ENCODE measurements at places on chromosomes 7 and 10.

DNA sequence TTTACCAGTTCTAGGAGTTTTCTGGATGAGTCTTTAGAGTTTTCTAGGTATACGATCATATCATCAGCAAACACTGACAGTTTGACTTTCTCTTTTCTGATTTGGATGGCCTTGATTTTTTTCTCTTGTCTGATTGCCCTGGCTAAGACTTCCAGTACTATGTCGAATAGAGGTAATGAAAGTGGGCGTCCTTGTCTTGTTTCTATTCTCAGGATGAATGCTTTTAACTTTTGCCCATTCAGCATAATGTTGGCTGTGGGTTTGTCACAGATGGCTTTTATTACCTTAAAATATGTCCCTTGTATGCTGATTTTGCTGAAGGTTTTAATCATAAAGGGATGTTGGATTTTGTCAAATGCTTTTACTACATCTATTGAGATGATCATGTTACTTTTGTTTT lies 223.2 kb upstream of the COBL start:
- no peak for DNase-seq

DNA sequence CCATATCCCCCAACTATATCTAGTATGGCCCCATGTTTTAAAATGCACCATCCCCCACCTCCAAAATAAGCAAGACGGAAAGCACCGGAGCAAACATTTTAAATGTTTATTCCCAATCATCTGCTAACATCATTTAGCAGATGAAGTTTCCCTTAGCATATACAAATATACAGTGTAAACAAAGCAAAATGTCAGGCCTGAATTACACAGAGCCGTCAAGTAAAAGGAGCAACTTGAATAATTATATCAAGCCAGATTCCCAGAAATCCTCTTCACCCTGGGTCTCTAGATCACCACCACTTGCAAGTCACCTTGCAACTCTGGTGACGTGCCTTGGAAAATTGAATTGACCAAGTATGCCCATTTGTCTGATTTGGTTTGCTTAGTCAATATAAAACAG lies 91.6 kb upstream of the COL1A2 start:
- DNase-seq: no peak

- no peak for DNase-seq
Measured at GRCh38 chr7:99848420-99849216, 20.8 kb downstream of the CYP3A43 start.

DNA sequence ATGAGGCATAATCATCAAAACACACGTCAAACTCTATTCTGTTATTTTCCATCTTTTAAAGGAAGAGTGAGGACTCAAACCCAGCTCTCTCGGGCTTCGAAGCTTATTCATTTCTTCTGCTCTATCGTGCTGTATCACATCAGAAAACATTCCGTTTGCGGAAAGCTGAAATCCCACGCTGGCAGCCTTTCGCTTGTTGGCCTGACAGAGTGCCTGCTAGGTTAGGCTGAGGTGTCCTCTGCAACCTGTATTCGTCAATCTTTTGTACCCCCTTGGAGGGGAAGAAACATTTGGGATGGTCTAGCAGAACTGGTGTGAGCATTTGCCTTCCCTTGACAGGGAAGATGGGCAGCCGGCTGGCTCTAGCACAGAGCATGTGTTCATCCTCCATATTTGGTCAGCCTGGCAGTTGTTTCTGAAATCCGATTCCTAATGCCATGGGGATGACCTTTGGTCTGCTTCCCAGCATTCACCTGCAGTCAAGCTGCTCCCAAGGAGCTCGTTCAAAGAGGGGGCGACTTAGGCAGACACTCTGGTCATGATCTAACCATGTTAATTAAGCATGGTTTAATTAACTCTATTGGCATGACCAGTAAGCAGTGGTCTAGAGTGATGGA lies 55.2 kb downstream of the TACC2 start:
- no peak for DNase-seq

DNA sequence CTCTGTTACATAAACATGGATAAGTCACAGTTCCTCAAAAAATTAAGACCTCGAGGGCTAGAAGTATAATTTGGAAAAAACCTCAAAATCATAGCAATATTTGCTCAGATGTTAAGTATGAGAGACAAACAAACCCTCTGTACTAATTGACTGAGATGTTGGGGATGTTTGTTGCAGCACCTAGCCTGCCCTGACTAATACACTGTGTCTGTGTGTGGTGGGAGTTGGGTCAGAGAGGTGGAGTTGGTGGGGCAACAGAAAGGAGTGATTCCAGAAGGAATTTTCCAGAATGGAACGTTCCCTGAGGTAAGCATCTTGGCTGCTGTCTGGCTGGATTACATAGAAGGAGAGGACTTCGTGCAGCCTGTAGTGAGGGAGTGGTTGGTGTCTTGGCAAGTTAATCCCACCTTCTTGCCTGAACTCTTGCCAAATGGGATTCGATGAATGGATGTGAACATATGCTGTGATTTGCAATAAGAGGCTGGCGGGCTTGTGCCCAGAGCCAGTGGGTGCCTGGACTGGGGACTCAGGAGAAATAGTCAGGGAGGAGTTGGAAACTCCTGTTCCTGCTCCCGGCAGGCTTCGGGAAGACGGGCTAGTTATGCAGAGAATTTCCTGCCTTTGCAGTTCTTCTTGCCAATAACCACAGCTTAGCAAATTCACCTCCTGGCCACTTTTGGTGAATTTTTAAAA lies 9.3 kb upstream of the FAM180A start:
- no peak for DNase-seq

DNA sequence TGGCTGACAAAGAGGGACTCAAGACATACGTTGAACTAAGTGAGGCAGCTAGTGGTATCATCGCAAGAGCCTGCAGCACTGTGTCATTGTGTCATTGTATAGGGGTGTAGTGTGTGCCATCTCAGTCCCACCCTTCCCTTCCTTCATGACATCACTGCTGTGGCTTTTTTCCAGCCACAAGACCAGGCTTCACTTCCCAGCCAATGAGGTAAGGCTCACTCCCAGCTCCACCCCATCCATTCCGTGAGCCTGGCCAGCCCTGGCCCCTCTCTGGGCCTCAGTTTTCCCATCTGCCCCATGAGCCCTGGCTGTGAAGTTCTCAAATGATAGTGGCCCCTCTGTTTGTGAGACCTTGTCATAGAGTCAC lies 134.3 kb upstream of the ZMIZ1 start:
- no peak for DNase-seq

DNA sequence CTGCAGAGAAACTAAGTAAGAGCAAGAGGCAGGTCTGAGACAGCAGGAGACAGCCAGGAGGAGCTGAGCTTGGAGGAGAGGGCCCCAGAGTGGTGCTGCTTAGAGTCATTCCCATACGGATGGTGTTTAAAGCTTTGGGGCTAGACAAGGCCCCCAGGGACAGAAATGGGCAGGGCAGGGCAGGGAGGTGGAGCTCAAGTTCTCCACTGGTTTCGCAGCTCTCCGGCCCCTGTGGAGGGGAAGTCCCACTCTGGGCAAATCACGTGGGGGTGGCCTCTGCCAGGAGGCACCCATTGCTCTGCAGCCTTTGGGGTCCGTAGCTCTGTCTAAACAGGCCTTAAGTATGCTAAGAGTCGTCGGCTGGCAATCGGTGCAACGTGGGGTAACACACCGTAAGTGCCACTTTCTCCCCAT lies 1.0 kb upstream of the PTPRE start:
- DNase-seq: no peak

DNA sequence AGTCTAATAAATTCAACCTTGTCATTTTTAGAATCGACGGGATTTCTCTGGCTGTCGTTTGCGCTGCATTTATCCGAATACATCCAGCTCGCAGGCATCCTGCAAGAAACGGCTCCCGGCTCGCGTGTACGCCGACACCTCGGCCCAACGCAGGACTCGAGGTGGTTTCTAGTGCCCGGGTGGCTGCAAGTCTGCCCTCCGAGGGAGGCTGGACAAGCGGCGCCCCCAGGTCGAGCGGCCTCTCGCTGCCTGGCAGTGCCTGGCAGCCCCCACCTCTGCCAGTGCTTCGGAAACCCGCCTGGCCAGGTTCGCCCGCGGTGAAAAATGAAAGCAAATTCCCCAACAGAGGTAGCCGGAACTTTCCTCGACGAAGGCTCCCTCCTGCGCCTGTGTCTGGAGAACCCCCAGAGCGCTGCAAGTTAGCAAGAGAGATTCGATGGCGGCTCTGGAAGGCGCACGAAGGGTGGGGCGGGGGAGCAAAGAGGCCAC lies 5.7 kb upstream of the ZNF503 start:
- DNase-seq: no peak

GRCh38 chr7:107150375-107151073 lies 18.3 kb upstream of the HBP1 start:
- no peak for DNase-seq

- DNase-seq: no peak
Measured at GRCh38 chr7:101185258-101185839, 5.3 kb upstream of the NAT16 start.

- no peak for DNase-seq
Measured at GRCh38 chr10:131934769-131935168, 34.0 kb downstream of the PPP2R2D start.

DNA sequence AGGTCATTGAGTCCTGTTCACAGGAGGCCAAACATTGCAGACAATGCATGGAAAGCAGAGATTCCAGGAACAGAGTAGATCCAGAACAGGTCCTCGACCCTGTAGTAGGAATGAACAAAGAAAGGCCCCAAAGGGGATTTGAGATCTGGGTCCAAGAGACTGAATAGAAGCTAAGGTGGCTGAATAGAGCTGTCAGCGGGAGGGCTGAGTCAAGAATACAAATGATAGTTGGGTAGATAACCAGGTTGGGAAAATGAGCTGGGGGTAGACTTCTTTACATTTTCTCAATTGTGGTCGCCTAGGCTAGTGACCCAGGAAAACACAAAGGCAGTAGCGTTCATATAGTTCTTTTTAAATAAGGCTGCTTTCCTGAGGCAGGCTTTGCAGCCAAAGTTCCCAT lies 103.4 kb upstream of the ELMO1 start:
- DNase-seq: no peak

GRCh38 chr10:25231751-25232150 lies 57.0 kb downstream of the GPR158 start:
- DNase-seq: no peak

DNA sequence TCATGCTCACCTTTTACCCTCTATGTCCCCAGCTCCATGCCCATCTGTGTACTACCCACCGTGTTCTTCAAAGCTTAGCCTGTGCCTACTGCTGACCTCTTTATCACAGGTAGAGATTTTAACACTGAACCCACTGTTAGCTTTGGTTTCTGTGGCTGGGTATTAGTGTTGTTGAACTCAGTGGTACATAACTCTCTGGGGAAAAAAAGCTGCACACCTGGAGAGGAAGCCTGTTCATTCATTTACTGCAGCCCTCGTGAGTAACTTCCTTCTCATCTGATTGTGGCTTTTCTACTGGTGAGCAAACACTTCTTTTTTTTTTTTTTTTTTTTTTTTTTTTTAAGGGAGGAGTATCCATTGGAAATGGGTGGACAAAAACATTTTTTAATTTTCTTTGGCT lies 326.3 kb downstream of the CCSER2 start:
- DNase-seq: no peak
